ENCODE measurements at places on chromosomes 4 and X.

- peak; percentile 57 for DNase-seq
These were observed 16.2 kb downstream of the GATB start for GRCh38 chr4:151744614-151745013.

DNA sequence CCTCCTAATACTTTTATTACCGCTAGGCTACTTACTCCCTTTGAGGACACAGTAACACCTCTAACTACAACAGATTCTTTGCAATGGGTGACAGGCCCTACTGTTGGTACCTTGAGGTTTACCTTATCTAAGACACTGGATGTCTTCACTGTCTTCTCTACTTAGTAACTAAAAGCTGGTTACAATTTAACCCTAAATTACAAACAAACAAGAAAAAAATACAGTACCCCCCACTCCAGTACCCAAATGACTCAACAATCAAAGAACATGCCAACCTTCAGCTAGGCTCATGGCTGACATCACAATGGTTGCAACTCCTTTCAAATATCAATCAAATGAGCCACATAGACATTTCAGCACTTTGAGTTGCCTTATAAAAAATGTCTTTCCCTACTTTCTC is 198.0 kb downstream of the GUCY2F start:
- DNase-seq: no peak

GRCh38 chr4:44447563-44448504 is 775 bp downstream of the KCTD8 start:
- DNase-seq: no peak

DNA sequence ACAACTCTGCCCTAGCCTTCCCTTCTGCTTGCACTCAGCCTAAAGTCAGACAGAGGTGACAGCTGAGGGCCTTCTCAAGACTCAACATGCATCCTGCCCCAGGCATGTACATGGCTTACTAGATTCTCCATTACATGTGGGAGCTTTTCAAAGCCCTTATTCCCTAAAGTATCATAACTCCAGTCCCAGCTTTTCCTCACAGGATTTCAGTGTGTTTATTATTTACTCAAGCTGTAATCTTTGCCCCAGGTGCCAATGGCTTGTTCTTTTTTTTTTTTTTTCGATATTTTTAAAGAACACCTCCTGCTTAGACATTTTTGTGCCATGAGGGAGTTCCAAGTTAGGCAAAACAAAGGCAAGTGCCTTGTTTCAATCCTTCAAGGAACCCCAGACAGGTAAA is 154.0 kb upstream of the RADX start:
- no peak for DNase-seq

- no peak for DNase-seq
These were observed 165.3 kb upstream of the FTHL17 start for GRCh38 chrX:31237189-31237588.

GRCh38 chr4:71202705-71203104 is 136.1 kb upstream of the SLC4A4 start:
- DNase-seq: no peak

- DNase-seq: peak; percentile 66
These were observed at the start of gene NUP54 for GRCh38 chr4:76148142-76148865. Gene NUP54 (minus strand): TSS chr4:76148397. CDS start chr4:76148374, 23 bp downstream.

- no peak for DNase-seq
These were observed 1911.5 kb upstream of the AGA start for GRCh38 chr4:179353786-179354185.

- DNase-seq: no peak
These were observed 536 bp downstream of the UGT2B7 start for GRCh38 chr4:69096810-69097209.

DNA sequence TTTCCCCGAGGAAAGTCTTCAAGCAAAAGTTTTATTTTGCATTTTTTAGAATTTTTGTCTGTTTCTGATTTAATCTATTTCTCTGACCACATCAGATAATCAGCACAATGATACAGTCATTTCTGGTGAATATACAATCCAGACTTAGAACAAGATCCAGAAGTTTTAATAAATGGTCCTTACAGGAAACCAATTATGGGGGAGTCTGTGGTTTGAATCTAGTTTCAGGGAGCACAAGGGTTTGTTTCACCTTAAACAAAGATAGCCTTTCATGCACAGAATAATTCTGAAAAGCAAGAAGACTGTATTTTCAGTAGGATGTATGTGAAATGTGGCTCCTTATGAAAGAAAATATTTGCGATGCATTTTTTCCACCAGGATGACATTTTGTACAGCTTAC is 158.5 kb upstream of the ARSJ start:
- no peak for DNase-seq

GRCh38 chrX:2272337-2272736 is 228.4 kb downstream of the DHRSX start:
- no peak for DNase-seq

GRCh38 chr4:37601531-37601930 is 84.6 kb downstream of the RELL1 start:
- peak; percentile 82 for DNase-seq

DNA sequence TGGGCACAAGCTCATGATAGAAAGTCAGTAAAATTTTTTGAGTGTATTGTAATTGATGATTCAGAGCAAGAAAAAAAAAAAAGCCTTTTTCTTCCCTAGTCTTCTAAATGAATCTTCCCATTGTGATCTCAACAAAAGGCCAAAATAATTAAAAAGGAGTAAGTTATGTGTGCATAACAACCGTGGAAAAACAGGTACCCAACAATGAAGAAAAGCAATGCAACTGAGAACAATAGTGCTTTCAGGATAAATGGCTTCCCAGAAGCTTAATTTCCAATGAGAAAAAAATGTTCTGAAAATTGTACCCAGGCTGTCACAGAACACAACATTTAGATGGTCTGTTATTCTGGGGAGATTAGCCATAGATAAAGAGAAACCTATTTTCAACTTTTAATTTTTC is 399.0 kb upstream of the AGA start:
- DNase-seq: no peak

- DNase-seq: no peak
These were observed 25.5 kb upstream of the NXT2 start for GRCh38 chrX:109511113-109511512.

- no peak for DNase-seq
These were observed 87.7 kb upstream of the EFHC2 start for GRCh38 chrX:44431194-44431593.

DNA sequence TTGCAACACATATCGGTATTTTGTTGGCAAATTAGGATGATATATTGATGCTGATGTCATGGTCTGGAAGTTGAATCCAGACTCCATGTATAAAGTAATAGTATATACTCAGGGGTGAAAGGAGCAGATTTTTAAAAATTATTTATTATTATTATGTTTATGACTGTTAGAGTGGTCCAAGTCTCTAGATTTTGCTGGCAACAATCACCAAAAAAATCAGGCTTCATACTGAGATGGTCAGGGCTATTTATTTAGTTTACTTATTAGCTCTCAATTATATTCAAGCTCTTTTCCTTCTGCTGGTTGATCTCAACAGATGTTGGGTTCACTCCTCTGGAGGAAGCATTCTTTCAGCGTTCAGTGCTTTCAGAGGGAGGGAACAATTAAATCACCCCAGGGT is 73.9 kb upstream of the VCX3B start:
- no peak for DNase-seq

DNA sequence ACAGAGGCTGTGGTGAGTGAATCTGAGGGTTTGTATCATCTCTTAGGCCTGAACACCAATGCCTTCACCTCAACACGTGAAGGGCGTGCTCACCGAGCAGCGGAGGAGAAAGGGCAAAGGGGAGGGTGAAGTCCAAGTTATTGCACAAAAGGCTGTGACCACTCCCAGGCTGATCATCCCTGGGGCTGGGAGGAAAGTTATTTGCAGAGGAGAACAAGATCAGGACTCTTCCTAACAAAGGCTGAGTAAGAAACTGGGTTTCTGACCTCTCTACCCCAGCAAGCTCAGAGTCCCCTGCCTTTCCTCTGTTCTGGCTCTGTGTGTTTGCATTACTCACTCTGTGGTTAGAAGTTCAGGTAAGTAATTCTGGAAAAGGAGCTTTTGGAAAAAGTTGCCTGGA is 366.3 kb upstream of the CXorf51A start:
- no peak for DNase-seq

DNA sequence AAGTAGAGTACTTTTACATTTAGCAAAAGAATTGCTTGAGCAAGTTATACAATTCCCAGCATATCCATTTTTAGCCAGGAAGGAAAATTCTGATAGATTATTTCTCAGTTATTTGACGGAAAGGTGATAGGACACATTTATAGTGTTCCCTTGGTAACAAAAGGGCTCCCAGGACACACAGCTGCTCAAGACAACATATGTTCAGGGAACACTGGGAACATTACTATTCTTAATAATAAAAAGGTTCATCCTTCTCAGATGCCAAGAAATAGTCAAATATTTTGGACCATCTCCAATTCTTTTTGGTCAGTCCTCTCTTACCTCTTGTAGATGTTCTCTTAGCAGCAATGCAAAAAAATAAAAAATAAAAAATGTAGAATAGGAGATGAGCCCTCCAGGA is 66.8 kb upstream of the SMAD1 start:
- no peak for DNase-seq

GRCh38 chr4:107935246-107935645 is 3.9 kb downstream of the CYP2U1 start:
- DNase-seq: no peak

DNA sequence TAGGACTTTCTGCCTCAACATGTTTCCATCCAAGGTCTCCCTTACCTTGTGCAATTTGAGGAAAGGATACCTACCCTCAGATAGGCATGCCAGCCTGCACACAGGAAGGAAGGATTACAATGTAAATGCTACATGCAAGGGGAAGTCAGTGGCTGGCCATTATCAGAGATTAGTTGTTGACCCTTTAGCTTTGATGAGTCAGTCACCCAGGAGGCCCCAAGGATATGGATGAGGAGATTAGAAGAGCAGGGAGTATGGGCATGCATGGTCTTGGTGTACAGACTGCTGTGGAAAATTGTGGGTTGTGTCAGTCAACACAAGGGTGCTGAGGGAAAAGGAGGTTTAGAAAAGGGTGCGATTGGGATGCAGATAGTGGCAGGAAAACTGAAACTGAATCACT is 92.0 kb downstream of the GUCY2F start:
- no peak for DNase-seq

DNA sequence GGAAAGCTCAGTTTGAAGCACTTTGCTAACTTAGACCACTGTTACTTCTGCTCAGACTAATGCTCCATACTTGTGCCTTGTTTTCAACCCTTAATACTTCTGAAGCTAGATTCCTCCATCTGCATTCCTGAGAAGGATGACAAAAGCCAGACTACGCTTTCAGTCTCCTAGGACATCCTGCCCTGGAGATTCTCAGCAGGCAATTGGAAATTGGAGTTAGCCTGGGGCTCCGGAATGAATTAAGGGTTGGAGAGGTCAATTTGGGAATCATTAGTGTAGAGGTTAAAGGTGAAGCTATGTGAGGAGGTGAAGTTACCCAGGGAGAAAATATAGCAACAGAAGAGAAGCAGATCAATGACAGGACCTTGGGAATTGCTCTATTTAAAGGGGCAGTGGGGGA is 215.9 kb upstream of the MBNL3 start:
- DNase-seq: no peak

DNA sequence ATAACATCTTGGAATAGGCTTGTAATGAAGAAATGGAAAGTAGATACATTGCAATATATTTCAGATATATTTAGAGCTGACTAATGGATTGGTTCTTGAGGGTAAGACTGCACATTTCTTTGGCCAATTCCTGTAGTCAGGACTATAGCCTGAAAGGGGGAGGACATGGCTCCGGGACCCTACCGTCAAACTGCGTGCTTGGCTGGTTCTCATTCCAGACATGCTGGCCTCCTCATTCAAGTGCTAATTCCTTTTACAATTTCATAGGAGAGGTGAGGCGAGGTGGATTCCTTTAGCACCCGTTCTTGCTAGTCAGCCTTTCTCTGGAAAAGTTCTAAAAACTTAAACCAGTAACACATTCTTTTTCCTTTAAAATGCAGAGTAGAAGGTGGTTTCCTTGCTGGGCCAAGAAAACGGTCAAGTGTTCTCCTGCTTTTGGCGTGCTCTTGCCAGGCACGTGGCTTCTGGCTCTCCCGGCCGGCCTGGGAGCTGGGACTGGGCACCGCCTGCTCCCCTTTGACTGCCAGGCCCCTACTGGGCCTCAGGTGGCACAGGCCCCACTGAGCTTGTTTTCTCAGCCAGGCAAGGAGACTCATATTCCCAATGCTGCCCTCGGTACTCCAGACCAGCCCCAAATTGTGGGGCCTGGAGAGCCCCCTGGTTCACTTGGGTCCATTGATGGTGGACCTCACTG is 167.2 kb downstream of the STK32B start:
- no peak for DNase-seq

DNA sequence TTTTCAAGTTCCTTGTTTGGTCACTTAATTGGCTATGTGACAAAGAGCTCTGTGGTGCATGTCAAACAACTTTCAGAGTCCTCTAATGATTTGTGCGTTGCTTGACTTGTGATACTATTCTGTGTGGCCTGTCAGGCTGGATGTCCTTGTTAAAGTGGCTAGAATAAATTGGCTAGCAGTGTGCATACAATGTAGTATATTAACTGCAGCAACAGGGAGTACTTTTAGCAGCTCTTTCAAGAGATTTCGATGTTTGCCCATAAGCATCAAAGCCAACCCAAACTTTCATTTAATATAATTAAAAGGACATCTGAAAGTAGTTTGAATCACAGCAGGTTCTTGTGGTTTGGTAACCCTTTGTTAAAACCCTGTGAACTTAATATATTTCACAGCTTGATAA is 718.9 kb downstream of the ADGRL3 start:
- DNase-seq: no peak

- DNase-seq: no peak
These were observed 58.2 kb downstream of the RAB40AL start for GRCh38 chrX:102995316-102995715.

- DNase-seq: no peak
These were observed 141.5 kb downstream of the MAGEB17 start for GRCh38 chrX:16308773-16309172.

DNA sequence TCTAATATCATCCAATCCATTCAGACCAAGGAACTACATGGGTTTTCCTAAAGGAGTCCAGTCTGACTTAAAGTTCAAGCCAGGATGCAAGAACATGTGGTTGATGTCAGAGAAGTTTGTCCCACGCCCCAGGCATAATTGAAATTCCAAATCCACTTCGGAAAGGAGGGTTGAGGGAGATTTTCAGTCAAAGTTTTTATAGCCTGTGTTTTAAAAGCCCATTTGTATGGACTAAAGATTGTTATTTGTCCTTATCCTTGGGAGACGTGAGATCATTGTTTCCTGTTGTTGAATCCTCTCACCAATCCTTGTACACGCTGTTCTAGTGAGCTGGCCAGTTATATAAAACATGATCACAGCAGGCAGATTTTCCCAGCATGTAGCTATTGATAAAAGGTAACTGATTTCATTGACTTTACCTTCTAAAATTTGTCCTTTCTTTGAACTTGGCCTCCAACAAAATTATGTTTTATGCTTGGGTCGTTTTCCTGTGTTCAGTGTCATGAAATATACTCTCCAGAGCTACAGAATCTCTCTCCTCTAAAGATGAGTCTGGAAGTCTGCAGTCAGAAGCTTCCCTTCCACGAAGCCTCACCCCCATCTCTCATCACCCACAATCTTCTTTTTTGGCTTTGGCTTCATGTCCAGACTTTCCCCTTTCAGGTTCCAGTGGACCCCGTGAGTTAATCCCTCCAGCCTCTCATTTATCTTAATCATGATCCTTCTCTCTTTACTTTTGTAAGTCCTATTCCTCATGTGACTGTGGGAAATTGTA is 92.9 kb downstream of the ATP10D start:
- DNase-seq: no peak

GRCh38 chr4:183909801-183910200 is 4.7 kb downstream of the STOX2 start:
- no peak for DNase-seq

- no peak for DNase-seq
These were observed 457.4 kb upstream of the TEX13C start for GRCh38 chrX:124862301-124862700.

All from AG09309 (cell line).